ENCODE measurements at places on chromosomes 16 and 17. TPM values are rescaled to one million over a fixed set of nuclear protein-coding genes. Genes with fewer than 3 reads are reported as not detected.

ACSM5 gene
- total RNA-seq = not detected

ZNF276 gene
- 39.3 TPM for total RNA-seq

SCGB1C2 gene
- total RNA-seq = not detected

MFAP4 gene
- 213 TPM for total RNA-seq

TAC4 gene
- total RNA-seq = not detected

PIK3R6 gene
- total RNA-seq = not detected

DPEP2 gene
- total RNA-seq = not detected

AIPL1 gene
- total RNA-seq = not detected

ADAMTS18 gene
- 7.4 TPM for total RNA-seq

ARHGAP27 gene
- total RNA-seq = 16.8 TPM

DNA sequence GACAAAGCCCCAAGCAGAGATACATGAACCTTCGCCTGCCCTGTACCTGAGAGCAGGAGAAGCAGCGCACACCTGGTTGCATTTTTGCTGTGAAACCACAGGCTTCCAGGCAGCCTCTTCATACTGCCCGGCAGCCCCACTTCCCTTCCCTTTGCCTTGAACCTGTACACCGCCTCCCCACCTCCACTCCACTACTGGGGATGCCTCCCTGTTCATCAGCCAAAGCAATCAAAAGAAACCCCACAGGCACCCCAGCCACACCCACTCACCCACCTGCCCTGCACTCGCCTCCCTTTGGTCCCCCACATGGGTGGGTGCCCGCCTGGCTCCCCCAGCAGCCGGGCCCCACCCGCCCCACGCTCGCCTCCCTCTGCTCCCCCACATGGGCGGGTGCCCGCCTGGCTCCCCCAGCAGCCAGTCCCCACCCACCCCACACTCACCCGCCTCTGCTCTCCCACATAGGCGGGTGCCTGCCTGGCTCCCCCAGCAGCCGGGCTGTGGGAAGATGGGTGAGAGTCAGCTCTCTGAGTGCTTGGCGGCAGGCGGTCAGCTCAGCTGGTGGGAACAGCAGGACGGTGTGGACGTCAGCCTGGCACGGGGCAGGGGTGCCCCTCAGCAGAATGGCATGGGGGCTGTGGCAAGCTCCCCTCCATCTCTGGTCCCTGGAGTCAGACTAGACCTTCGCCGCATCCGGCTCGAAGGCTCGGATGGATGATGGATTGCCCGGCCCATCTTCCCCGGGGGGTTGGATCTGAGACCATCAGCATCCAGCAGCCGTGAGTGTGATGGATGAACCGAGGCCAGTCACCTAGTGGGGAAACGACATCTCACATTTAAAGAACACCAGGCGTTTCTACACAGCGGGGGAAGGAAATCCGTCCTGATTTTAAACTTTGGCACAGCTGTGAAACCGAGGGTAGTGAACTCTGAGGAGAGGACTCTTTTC is 135.6 kb downstream of the BANP start:
- no peak for DNase-seq

GRCh38 chr17:82915010-82915756 is 75.4 kb upstream of the ZNF750 start:
- DNase-seq = no peak

DNA sequence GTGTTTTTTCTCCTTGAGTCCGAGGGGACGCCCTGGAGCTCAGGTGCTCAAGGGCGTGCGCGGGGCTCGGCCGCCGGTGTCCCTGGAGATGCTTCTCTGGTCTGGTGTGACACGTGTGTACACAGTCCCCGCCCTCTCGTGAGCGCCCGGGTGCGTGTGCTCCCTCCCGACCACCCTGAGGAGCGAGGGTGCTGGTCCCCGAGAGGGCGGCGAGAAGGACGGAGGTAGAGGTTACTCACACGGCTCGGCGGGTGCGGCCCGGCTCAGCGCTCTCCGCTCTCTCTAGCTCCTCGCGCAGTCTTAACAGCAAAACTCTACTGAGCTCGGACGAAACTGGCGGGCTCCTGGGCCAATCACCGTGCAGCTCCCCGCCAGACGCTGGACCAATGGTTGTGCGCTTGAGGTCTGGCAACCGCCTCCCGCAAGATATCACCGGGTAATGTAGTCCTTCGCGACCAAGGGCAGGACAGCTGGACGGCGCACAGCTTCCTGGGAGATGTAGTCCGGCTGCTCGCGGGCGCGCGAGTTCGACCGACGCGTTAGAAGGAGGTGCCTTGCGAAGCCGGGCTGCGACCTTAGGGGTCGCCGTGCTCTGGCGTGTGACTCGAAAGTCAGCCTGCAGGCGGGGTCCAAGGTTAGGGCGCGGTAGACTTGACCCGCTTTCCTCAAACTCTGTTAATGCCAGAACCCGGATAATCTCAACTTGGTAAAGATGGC is at the start of gene SLC25A19:
SLC25A19 (minus strand) TSS at position 319 of the 717 bp plus-strand sequence. CDS start 2,669 bp downstream, outside the sequence.
- DNase-seq = peak; percentile 95

- no peak for DNase-seq
Measured at GRCh38 chr17:45284176-45285140, 22.6 kb upstream of the SPATA32 start.

- no peak for DNase-seq
Measured at GRCh38 chr17:50176559-50177357, 11.0 kb downstream of the SGCA start.

DNA sequence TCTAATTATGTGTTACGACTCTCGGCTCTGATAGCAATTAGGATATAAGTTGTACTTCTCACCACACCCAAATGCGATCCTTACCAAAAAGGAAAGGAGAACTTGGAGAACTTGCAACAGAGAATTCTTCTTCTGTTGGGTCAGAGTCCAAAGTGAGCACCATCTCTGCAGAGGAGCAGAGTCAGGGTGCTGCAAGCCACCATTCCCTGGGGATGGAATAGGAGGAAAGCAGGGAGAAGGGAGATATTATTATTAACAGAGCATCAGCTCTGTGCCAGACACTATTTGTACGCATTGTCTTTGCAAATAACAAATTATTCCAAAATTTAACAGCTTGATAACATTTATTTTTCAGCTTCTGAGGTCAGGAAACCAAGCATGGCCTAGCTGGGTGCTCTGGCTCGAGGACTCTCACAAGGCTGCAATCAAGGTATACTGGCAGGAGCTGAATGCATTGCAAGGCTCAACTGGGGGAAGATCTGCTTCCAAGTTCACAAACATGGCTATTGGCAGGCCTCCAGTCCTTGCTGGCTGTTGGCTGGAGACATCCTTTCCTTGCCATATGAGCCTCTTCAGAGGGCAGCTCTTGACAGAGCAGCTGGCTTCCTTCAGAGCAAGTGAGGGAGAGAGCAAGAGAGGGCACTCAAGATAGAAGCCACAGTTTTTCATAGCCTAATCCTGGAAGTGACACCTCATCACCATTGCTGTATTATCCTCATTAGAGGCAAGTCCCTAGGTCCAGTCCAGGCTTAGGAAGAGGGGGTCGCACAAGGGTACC is 296.2 kb upstream of the CDH5 start:
- DNase-seq = no peak

- DNase-seq = no peak
Measured at GRCh38 chr17:10156599-10156947, 41.8 kb downstream of the GAS7 start.

DNA sequence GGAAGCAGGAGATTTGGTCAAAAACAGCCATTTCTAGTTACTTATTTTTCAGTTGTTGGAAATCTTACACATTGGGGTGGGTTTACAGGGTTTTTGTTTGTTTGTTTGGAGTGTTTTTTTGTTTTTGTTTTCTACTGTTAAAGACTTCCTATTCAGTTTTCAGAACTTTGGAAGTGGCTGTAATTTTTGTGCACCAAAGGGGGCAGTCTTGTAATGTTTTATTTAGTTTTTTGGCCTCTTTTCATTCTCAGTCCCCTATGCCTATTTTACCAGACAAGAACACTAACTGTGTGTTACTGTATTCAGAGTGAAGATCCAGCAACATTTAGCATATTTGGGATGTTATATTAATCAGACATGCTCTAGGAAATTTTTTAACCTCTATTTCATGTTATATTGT is 20.6 kb downstream of the TPPP3 start:
- no peak for DNase-seq

DNA sequence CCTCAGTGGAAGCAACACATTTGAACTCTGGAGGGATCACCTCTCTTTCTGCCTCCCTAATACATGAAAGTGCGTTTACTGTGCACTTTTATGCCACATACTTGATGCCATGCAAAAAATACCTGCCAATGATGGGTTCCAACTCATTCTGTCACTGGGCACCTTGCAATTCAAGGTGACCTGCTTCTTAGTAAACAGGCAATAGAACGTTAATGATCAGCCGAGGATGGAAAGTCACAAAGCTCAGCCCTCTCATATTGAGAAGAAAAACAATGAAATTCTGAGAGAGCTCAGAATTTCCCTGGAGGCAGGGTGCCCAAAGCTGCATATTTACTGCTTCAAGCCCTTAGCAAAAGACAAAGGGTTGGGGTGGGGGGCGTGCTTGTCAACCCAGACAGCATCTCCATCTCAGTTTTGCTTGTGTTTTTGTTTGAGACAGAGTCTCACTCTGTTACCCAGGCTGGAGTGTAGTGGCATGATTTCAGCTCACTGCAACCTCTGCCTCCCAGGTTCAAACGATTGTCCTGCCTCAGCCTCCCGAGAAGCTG is 23.2 kb downstream of the LITAF start:
- DNase-seq = no peak

- DNase-seq = no peak
Measured at GRCh38 chr16:74874912-74875546, 100.4 kb upstream of the FA2H start.

- DNase-seq = no peak
Measured at GRCh38 chr16:24423312-24423711, 116.1 kb upstream of the RBBP6 start.

GRCh38 chr17:39801055-39801454 is 63.1 kb downstream of the IKZF3 start:
- no peak for DNase-seq

- no peak for DNase-seq
Measured at GRCh38 chr17:6186998-6187397, 116.8 kb downstream of the WSCD1 start.

DNA sequence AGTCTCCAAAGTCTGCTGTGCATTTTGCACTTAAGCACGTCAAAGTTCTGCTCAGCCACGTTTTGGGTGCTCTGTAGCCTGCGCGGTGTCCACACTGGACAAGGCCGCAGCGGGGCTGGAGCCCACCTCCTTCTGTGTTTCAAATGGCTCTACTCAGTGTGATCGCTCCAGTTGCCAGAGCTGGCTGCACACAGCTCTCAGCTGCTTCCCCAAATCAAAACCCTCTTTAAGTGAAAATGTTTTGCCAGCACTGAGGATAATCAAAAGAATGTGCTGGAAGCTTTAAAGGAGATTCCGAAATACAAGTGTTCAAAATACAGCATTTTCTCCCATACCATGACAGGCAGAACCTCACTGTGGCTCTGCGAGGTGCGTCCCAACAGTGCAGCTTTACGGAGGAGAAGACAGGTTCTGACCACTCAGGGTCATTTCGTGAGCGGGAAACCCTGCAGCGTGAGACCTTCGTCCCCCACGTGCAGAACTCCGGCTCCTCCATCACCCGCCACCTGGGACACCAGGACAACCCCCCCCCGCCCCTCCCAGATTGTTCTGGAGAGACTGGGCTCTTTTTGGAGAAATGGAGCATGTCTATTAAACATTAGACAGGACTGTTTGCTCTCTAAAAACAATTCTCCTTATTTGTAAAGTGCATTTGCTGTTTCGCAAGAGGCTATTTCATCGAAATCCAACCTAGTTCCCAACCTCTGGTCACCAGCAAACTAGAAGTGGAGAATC is 16.6 kb downstream of the TBC1D16 start:
- no peak for DNase-seq

GRCh38 chr16:27174798-27175197 is 28.5 kb upstream of the KDM8 start:
- DNase-seq = no peak

DNA sequence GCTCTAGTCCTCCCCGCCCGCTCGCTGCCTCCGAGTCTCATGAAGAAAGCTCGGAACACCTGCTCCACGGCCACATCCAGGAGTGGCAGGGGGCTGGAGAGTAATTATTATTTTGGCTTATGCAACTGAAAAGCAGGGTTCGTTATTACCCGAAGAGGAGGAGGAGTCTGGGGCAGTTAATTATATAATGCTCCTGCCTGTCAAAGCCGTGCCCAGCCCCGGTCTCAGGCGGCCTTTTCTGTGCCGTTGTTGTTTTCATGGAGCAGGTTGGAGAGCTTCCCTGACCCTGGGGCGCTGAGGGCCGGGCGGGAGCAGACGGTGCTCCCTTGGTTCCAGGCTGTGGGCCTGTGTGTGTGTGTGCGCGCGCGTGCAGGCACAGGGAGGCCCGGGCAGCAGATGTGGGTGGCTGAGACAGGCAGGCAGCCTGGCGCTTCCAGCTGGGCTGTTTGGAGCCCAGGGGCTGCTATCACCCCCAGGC is 2.4 kb downstream of the JPH3 start:
- DNase-seq = no peak

GRCh38 chr16:87483481-87483880 is 9.3 kb downstream of the ZCCHC14 start:
- no peak for DNase-seq

- DNase-seq = no peak
Measured at GRCh38 chr16:55301385-55302008, 22.5 kb upstream of the IRX6 start.

DNA sequence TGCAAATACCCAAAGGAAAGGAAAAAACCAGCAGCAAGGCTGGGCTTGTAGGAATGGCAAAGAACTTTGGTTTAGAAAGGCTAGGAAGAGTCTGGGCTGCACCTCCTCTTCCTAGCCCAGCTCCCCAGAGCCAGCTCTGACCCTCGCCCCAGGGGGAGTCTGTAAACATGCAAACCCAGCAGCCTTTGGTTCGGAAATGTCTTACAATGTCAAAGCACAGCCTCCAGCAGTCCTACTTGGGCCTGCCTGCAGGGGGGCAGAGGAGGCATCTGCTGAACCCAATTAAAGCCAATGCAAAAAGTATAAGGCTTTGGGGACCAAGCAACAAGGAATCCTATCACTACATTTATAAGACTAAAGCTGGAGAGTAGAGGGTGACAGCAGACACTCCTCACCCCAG is 5.0 kb upstream of the FTSJ3 start:
- DNase-seq = no peak

DNA sequence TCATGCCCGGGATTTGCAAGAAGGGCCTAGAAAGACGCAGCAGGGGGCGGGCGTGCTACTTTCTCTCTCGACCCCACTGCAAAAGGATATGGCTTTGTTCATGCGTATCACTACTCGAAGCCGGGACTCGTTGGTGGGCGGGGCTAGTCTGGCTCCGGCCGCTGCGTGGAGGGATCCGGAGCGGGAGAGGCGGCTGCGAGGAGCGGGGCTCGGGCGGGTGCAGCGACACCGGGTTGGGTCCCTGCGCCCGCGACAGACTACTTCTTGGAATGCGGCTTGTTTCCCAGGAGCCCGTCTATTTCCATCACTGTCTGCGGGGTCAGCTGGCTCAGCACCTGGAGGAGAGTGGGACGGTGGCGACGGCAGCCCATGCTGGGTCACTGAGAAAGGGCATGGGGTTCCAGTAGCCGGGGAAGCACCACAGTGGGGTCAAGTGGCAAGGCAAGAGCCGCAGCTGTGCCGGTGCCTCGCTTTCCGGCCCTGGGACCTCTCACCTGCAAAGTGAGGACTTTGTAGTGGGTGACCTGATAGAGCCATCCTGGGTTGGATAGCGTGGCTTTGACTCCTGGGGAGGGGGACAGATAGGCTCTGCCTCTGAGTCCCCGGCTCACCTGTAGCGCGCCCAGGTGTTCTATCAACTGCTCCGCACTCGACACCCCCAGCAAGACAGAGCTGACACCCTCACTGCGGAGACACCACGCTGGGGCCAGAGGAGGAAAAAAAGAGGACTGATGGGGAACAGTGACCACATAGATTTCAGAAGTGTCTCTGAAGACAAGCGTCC is 6.6 kb downstream of the KCNAB3 start:
- peak; percentile 71 for DNase-seq

- DNase-seq = no peak
Measured at GRCh38 chr16:53913099-53913870, 209.3 kb downstream of the FTO start.

- DNase-seq = no peak
Measured at GRCh38 chr16:66471264-66471663, 44.2 kb downstream of the BEAN1 start.

Measured in mesothelial cell of epicardium (in vitro differentiated cells).